ENCODE measurements at places on chromosomes 11 and 22.
A peak's percentile ranks its signal among the peaks of the same experiment; 100 is the strongest.

GRCh38 chr11:124890151-124890550, 7.5 kb downstream of the ROBO4 start:
- no peak overlapping the region for H3K4me3 ChIP-seq
- no peaks in the 10 kb centered on the region for H3K4me1 ChIP-seq
- no peak overlapping the region for H3K27ac ChIP-seq

DNA sequence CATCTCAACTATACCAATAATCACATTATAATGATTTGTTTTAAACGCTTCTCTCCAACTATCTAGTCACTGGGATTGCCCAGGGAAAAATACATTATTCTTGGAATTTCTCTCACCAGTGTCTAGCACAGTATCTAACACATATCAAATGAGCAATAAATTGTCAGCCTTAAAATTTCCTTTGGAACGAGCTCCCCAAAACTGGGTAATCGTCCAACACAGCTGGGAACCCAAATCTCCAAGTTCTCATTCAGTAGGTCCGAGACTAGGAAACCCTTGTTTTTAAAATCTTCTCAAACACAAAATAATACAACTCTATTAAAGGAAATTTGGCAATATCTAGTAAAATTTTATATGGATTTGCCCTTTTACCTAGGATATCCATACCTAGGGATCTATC, 327.8 kb upstream of the ARHGAP42 start:
- H3K4me3 ChIP-seq: no peak overlapping the region
- H3K27me3 ChIP-seq: no peaks in the 10 kb centered on the region
- no peaks in the 10 kb centered on the region for H3K4me1 ChIP-seq
- no peak for DNase-seq

DNA sequence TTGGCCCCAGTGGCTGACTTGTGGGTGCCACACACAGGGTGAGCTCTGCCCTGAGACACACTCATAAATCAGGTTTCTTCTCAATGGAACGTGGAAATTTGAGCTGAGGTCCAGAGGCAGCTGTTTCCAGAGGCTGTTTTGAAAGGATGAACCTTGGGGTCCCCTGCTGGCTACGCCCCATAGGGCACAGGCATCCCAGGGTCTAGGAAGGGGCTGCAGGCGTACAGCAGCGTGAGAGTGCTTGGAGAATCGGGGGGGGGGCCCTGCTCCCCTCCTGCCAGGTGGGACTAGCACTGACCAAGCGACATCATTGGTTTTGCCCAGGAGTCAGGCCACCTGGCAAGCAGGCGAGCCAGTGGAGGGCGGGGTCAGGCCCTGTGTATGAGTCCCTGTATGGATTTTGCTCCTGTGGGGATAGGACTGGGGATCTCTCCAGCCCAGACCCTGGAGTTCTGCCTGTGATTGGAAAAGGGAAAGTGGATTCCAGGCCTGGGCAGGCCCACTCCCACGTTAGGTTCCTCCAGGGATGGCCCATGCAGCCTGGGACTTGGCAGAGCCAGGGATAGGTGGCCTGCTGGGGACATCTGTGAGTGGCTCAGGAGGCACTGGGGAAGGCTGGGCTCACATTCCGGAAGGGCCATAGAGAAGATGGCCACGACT, 61.0 kb downstream of the FBXO7 start:
- H3K27ac ChIP-seq: no peak overlapping the region
- H3K4me1 ChIP-seq: no peaks in the 10 kb centered on the region
- peaks cover 4% of the 10 kb centered on the region for H3K36me3 ChIP-seq
- H3K4me3 ChIP-seq: no peak overlapping the region

DNA sequence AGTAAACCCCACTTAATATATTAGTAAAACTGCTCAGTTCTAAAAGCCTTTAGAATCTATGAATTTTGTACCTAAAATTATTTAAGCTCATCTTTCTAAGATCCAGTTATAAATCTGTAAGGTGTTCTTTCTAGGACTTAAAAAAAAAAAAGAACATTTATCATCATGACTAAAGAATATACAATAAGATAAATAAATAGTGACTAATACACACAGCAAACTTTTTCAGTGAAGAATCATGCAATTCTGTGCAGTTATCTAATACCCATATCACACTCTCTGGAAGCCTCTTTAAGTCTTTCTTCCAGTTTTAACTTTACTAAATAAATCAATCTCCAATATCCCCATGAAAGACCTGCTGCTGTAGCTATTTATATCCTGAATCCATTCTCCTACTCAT, 59.8 kb downstream of the CEP57 start:
- peaks cover 27% of the 10 kb centered on the region for H3K36me3 ChIP-seq
- no peaks in the 10 kb centered on the region for H3K4me1 ChIP-seq
- no peak overlapping the region for H3K4me3 ChIP-seq
- H3K27ac ChIP-seq: no peak overlapping the region

- peaks cover 14% of the 10 kb centered on the region for H3K4me1 ChIP-seq
- DNase-seq: no peak
- peak overlapping the region; percentile 14 for H3K27ac ChIP-seq
- H3K27me3 ChIP-seq: no peaks in the 10 kb centered on the region
- no peaks in the 10 kb centered on the region for H3K36me3 ChIP-seq
These were observed 10.3 kb upstream of the TSSC4 start for GRCh38 chr11:2390091-2390724.

DNA sequence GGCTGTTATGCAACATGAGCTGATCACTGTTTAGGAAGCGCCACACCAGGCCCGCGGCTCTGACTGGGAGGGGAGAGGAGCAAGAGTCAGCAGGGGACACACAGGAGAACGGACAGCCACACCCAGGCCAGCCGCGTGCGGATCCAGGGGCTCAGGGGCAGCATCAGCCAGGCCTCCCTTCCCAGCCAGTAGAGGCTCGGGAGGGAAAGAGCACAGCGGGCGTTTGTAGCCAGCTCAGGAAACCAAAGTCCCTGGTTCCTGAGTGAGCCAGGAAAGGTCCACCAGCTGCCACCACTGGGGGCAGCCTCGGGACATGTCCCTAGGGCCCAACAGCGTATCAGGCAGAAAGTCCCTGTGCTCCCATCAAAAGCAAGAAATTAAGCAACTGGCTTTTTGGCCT, 71.8 kb upstream of the PITPNB start:
- peaks cover 16% of the 10 kb centered on the region for H3K4me1 ChIP-seq
- 0 out of 2 replicates have a peak, but pooled peaks cover 3% of the 10 kb centered on the region for H3K36me3 ChIP-seq
- no peak overlapping the region for H3K4me3 ChIP-seq
- H3K27ac ChIP-seq: no peak overlapping the region
- DNase-seq: peak; percentile 83
- H3K27me3 ChIP-seq: no peaks in the 10 kb centered on the region

DNA sequence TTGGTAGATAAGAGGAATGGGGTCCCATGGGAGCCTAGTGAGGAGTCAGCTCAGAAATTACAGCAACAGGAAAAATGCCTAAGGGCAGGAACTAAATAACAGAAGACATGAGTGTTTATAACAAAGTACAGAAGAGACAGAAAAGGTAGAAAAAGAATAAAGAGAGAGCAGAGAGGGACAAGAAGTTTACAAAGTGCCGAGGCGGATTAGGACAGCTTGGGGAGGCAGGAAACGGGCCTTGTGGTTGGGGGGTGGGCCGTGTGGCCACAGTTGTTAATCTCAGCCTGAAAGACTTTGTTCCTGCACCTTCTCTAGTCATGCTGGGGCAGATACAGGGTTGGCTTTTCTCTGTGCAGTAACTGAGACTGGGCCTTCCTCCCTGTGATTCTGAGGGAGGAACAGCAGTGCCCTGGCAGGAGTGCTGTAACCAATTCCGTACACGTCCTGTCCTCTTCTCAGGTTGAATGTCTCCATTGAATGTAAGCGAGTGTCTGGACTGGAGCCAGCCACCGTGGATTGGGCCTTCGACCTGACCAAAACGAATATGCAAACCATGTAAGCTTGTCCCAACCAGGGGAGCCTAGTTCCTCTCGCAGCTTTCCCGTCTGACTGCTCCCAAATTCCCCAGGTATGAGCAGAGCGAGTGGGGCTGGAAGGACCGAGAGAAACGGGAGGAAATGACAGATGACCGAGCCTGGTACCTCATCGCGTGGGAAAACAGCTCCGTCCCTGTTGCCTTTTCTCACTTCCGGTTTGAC, 13.2 kb downstream of the NAA40 start:
- no peak overlapping the region for H3K27ac ChIP-seq
- no peaks in the 10 kb centered on the region for H3K4me1 ChIP-seq
- no peaks in the 10 kb centered on the region for H3K27me3 ChIP-seq
- no peak overlapping the region for H3K4me3 ChIP-seq
- H3K36me3 ChIP-seq: peaks cover 25% of the 10 kb centered on the region

DNA sequence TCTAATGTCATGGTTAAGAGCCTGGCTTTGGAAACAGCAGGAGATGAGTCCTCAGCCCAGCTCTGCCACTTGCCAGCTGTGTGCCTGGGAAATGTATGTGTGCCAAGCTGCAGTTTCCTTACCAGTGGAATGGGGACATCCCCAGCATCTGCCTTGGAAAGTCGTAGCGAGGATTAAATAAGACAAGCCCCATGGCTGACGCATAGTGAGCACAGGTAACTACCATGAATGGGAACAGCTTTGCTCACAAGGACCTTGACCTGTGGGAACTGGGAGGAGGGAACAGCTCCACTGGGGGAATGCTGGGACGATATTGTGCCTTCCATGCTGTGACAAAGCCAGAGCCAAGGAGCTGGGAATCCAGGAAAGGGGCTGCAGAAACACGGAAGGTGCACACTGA, 2.6 kb upstream of the DSCAML1 start:
- H3K4me1 ChIP-seq: no peaks in the 10 kb centered on the region
- H3K36me3 ChIP-seq: no peaks in the 10 kb centered on the region
- H3K27ac ChIP-seq: no peak overlapping the region
- DNase-seq: no peak
- H3K27me3 ChIP-seq: peaks cover 42% of the 10 kb centered on the region
- no peak overlapping the region for H3K4me3 ChIP-seq

GRCh38 chr22:49925525-49926128, 7.2 kb downstream of the CRELD2 start:
- H3K27me3 ChIP-seq: peaks cover 11% of the 10 kb centered on the region
- no peaks in the 10 kb centered on the region for H3K4me1 ChIP-seq
- no peak overlapping the region for H3K4me3 ChIP-seq
- no peaks in the 10 kb centered on the region for H3K36me3 ChIP-seq
- H3K27ac ChIP-seq: no peak overlapping the region

DNA sequence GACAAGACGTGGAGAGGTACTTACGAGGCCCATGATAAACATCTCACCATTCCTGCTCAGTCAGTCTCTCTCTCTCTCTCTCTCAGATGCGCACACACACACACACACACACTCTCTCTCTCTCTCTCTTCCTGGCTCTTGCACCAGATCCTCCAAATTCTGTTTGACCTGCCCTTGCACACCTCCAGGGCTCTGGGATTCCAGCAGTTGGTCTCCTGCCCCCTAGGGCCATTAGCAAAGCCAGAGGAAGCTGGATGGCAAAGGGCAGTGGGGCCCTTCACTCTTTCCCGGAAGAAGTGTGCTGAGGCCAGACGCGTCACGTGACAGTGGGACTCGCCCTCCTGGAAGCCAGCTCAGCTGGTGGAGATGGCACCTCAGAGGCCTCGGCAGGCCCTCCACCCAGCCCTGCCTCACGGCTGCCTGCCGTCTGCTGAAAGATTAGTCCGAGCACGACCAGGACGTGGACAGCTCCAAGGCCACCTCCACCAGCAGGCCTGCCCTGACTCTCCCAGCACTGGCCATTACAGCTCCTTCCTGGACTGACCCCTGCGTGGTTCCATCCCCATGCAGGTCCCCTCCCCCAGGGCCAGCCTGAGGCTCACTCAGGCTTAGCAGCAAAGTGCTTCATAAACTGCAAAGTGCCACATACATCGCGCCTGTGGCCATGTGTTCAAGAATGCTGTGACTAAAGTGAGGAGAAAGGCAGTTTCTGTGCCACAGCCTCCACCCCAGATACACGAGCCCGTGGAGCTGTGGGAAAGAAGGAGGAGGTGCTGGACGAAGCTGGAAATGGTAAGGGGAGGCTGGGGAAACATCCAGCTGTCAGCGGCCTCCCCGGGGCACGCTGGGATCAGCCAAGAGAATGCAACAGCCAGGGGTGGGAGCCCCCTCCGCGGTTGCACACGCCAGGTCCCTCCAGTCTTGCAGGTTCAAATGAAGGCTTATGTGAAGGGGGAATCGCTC, 3.7 kb downstream of the PDGFB start:
- DNase-seq: no peak
- H3K27me3 ChIP-seq: peaks cover 57% of the 10 kb centered on the region
- H3K4me3 ChIP-seq: peak overlapping the region; percentile 73
- peaks cover 18% of the 10 kb centered on the region for H3K4me1 ChIP-seq

DNA sequence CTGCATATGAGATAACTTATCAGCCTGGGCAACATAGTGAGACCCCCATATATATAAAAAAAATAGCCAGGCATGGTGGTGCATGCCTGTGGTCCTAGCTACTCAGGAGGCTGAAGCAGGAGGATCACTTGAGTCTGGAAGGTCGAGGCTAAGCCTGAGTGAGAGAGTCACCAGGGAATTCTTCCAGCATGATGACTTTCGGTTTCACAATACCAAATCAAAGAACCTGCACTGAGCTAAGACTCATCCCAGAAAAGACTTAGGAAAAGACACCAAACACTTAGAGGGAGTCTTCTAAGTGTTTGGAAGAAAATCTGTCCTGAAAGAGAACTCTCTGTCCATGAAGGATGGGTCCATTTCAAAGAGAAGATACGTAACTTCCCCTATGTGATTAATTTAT, 12.7 kb downstream of the STK33 start:
- H3K36me3 ChIP-seq: no peaks in the 10 kb centered on the region
- no peak overlapping the region for H3K4me3 ChIP-seq
- H3K27me3 ChIP-seq: no peaks in the 10 kb centered on the region
- no peak overlapping the region for H3K27ac ChIP-seq

DNA sequence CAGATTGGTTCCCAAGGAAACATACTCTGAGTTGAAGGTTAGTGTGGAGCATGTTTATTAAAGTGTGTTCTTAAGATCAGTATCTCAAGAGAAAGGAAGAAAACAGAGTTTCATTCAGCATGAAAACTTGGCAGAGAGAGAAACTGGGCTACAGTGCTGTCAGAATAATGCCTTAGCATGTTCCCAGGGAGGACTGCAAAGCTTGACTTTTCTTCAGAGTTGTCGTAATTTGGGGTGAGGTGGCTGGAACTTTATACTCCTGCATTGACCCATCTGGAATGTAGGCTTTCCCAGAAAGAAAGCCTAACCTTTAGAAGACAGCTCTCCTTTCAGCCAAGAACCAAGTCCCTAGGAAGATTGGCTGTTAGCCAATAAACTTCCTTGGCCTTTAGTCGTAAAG, 190.8 kb upstream of the CNTN5 start:
- H3K36me3 ChIP-seq: no peaks in the 10 kb centered on the region
- H3K4me3 ChIP-seq: no peak overlapping the region
- no peak for DNase-seq

DNA sequence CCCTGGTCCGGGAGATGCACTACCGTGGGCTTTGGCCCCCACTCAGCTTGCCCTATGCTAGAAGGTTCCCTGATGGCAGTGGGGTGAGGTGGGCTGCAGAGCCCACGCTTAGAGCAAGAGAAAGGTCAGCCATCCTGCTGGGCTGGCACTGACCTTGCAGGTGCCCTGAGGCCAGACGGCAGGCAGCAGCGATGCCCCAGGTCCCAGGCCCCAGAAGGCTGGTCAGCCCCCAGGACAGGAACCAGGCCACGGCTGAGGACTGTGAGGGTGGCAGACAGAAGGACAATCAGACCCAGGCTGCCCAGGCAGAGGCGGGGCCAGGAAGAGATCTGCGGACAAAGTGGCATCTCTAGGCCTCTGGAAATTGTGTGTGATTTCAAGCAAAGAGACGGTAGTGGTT, 231.7 kb downstream of the CTTN start:
- H3K27me3 ChIP-seq: no peaks in the 10 kb centered on the region
- DNase-seq: no peak
- H3K36me3 ChIP-seq: no peaks in the 10 kb centered on the region
- no peak overlapping the region for H3K4me3 ChIP-seq
- peaks cover 13% of the 10 kb centered on the region for H3K4me1 ChIP-seq

All from H1 (cell line).